Foreskin keratinocyte (primary cell): ENCODE measurements at places on chromosomes 1 and 21. TPM values are rescaled to one million over a fixed set of nuclear protein-coding genes. Genes with fewer than 3 reads are reported as not detected.

DNA sequence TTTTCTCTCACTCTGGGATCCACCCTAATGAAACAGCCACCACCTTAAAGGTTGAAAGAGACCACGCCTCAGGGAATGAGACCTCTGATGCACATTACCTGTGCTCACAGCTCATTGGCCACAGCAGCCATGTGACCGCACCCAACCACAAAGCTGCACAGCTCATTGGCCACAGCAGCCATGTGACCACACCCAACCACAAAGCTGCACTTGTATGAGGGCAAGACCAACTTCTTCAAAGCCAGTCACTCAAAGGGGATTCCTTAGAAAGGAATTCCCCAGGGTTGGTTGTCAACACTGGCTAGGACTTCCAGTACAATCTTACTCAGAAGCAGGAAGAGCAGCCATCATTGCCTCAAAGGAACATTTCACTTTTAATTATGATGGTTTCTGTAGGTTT, 43.6 kb upstream of the PDE9A start:
- DNase-seq, result peak; percentile 15

DNA sequence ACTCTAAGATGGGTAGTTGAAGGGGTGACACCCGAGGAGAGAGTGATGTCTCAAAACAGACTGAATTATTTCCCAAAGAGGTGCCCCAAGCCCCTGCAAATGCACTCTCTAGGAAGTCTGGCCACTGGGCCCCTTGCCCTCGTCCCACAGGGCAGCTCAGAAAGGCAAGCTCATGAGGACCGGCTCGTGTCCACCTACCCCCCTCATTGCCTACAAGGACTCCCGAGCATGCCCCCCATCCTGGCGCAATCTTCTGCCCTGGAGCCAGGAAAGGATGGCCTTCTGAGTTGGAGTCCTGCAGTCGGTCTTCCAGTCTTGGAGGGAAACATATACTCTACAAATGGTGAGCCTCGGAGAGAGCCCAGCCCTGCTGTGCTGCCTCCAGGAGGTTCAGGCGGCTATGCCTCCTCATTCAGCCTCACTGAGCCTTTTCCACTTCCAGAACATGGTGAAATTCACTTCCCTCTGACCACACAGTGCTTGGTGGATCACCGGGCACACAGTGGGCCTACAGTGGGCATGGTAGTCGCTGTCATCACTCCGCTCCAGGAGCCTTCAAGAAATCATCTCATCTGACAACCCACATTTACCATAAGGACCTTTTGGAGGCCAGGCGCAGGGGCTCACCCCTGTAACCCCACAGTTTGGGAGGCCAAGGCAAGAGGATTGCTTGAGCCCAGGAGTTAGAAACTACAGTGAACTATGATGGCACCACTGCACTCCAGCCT, 5.8 kb upstream of the WNT3A start:
- DNase-seq, result no peak

DNA sequence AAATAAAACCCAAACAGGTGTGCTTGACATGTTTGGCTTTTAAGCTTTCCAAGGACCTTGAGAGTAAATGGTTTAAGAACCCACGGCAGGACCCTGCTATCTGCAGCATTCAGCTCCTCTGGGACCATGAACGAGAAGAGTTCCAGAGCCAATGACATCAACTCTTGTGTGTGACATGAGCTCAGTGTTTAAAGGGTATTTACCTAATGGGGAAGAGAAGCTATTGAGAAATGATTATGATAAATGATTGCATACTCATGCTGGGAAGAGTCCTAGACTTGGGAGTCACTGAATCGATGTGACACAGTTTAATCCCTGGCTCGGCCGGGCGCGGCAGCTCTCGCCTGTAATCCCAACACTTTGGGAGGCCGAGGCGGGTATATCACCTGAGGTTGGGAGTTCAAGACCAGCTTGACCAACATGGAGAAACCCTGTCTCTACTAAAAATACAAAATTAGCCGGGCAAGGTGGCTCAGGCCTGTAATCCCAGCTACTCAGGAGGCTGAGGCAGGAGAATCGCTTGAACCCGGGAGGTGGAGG, 55.4 kb downstream of the KANK4 start:
- DNase-seq, result no peak

GRCh38 chr1:171300401-171300800, 13.6 kb upstream of the FMO4 start:
- DNase-seq, result no peak

The PTPRF gene
- 57.6 and 75.7 TPM in 2 replicates for polyA plus RNA-seq

DNA sequence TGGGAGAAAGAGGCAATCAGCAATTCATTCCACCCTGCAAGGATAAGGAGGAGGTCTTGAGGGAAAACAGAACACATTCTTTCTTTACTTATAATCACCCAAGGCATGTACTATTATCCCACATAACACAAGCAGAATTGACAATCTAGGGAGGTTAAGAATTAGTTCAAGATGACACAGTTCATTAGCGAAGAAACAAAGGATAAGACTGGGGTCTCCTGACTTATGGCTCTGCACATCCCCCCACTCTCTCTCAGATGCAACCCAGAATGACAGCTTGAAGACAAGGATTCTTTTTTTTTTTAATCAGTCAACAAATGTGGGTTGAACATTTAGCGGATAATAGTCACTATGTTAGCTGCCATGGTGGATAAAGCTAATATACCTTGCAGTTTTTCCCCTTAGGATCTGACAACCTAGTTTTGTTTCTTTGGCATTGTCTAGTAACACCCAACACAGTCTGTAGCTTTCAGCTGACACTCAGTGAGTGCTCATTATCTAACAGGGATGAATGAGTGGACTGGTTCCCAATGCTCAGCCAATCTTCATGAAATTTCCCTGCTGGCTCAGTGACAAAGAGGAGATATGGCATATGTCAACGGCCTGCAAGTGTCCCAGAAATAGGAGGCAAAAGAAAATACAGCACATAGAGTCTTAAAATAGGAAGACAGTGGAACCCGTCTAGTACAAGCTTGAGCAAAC, 35.1 kb downstream of the RXRG start:
- no peak for DNase-seq

GRCh38 chr1:198577444-198577843, 37.0 kb upstream of the ATP6V1G3 start:
- DNase-seq, result peak; percentile 55
